ENCODE measurements at places on chromosomes 5 and 9. TPM values are rescaled to one million over a fixed set of nuclear protein-coding genes. Genes with fewer than 3 reads are reported as not detected.

CERT1 gene
- polyA plus RNA-seq = 59.3 TPM

SLC1A3 gene
- polyA plus RNA-seq = 4.7 TPM

LCN1 gene
- not detected for polyA plus RNA-seq

GRCh38 chr9:126984969-126985368 is 70.4 kb downstream of the RALGPS1 start:
- DNase-seq = no peak

GRCh38 chr5:146338774-146339714 is at the start of gene POU4F3:
TSS of gene POU4F3 (plus strand) at chr5:146338839. CDS start at chr5:146339113, 274 bp downstream.
- DNase-seq = no peak

DNA sequence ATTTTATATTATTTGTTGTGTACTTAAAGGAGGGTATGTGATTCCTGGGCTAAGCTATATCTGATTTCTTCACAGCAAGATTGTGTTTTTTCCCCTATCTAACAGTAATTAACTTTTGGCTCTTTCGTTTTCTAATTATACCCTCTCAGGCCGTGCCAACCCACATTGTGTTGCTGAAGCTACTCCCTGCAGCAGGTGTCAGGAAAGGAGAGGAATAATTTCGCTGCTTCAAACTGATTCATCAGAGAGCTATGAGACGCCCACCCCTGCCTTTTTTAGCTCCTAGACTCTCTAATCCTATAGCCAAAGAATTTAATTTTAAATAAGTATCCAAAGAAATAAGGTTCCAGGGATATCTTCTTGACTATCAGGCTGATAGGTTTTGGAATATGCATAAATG is 3.8 kb downstream of the CAVIN4 start:
- no peak for DNase-seq
